ENCODE measurements at places on chromosomes 1 and 21.

DNA sequence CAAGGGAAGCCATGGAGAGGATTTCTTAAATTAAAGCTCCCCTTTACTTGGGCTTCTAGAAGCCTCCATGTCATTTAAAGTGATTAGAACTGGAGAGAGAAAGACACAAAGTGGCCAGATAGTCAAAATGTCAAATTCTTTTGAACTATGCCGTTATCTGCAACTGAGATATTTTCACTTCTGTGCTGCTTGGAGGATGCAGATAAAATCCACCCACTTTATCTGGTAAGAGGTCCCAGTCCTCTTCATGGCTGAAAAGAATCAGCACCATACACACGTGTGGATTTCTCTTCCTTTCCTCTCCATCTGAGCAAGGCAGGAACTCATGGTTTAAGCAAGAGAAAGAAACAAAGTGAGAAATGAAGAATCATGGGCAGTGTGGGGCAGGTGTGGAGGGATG lies 276.9 kb upstream of the RUNX1 start:
- no peak for DNase-seq

DNA sequence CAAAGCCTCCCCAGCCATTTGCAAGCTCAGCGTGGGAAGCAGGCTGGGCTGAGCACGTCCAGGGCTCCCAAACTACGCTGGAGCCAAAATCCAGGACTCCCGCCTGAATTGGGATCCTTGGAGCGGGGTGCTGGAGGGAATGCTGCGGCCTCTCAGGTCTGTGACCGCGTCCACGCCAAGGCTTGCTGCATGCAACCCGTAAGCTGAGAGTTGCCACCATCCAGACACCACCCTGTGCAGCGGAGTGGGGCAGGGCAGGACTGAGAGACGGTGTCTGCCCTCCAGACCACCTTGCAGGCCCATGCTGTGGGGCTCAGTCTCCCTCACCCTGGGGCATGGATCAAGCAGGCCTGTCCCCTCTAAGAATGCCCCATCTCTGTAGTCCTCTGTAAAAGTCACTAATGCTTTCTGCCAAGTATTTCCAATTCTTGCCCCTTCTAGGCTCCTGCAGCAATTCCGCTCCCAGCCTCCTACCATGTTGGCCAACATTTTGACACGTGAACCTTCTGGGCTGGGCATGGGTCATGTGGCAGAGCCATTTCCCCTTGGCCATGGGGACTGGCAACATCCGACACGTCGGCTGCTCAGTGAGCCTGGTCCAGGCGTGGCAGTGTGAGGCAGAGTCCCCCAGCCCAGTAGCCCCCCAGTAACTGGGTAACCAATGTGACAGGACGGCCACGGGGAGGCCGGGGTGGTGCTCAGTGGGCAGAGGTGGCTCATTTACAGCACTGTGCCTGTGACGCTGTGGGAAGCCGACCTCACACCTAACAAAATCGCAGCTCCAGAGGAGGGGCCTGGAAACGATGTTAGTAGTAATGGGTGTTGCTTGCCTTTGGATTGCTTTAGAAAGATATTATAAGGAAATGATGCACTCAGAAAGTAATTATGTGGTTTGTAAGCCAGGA lies 57.9 kb upstream of the PDE9A start:
- DNase-seq: no peak

DNA sequence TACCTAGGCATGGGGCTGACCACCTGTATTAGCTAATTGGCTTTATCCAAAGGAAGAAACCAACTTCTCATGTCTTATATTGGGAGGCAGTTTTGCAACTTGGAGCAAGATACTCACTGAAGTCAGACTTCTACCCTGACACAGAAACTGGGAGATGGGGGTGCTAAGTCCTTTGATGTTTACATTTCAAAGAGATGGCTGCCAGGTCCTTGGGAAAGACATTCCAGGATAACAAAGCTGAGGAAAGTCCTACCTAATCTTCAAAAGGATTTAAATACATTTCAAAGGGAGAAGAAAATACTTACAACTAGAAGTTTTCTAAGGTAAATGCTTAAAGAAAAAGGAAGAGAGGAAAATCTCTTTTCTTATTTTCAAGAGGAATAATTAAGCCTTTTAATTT lies 62.1 kb downstream of the FH start:
- no peak for DNase-seq

- DNase-seq: no peak
Measured at GRCh38 chr1:9822897-9823692, 670 bp downstream of the CLSTN1 start.

DNA sequence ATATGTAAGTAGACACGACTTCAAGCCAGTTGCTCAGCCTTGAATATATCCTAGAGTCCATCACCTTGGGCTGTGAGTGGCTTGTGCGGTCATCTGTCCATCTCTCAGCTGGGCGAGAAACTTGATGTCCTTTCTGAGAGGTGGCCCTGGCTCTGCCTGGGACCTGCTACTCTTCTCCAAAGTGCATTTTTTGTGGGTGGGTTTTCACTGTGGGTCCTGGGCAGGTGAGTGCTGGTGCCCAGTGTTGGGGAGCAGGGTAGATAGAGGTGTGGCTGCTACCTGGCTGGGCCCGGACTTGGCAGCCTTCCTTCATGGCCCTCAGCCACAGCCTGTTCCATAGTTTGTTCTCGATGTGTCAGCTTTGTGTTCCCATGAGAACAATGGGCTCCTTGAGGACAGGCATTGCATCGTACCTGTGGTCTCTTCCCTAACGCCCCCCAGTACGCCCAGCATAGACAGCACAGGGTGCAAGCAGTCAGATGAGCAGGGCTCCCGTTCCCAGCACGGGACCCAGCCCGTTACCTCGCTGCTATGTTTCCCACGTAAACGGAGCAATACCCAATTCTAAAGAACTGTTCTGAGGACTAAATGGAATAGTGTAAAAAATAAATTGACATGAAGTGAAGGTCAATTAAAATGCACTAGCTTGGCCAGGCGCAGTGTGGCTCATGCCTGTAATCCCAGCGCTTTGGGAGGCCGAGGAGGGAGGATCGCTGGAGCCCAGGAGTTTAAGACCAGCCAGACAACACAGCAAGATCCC lies 877 bp upstream of the SLX9 start:
- no peak for DNase-seq

- no peak for DNase-seq
Measured at GRCh38 chr1:36207339-36207738, 16.9 kb upstream of the THRAP3 start.

DNA sequence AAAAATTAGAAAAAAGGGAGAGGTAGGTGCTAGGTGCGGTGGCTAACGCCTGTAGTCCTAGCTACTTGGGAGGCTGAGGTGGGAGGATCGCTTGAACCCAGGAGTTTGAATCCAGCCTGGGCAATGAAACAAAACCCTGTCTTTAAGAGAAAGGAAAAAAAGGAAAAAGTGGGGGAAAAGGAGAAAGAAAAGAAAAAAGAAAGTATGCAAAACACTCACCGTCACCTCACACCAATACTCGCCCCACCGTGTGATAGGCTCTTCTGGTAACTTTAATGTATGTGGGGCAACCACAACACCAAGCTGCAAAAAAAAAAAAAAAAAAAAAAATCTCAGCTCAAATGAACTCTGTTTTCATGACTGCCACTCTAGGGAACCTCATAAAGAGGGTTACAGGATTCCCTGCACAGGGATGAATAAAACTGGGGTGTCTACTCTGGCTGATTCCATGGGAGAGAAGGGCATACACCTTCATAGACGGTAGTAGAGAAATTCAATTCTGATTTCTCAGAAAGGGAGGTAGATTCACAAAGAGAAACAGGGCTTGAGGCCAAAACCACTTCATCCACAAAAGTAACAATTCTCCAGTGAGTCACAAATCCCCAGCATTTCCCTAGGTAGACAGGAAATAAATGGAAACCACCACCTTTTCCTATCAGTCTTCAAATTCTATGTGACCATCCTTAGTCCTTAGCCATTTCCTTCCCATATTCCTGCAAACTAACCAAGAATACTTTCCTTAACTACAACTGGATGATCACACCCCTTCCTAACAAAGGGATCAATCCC lies 2.5 kb downstream of the MRPL9 start:
- no peak for DNase-seq

- no peak for DNase-seq
Measured at GRCh38 chr1:118751166-118751565, 237.0 kb downstream of the TBX15 start.

- no peak for DNase-seq
Measured at GRCh38 chr1:151405187-151405951, 6.0 kb downstream of the PSMB4 start.

DNA sequence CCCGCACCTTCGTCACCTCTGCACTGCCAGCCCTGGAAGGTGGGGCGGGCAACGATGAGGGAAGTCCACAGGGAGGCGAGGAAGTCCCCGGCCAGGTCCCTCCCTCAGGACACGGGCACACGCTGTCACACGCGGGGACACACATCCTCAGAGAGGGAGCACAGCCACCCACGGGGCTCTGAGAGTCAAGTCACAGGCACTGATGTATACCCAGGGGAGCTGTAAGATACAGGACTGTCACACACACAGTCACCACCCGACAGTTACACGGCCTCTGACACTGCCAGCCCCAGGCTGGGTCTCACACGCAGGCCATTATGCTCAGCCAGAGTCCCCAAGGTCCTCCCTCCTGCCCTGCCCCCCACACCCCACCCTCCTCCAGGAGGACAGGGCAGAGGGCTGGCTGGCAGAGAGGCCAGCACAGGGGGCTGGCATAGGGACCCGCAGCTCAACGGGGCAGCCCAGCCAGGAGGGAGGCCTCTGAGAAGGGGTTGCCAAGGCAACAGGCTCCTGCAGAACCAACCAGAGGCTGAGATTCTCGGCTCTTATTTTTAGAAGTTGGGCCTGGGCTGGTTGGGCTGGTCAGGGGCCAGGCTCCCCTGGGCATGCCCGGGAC lies 17.7 kb upstream of the ADGRB2 start:
- DNase-seq: no peak

DNA sequence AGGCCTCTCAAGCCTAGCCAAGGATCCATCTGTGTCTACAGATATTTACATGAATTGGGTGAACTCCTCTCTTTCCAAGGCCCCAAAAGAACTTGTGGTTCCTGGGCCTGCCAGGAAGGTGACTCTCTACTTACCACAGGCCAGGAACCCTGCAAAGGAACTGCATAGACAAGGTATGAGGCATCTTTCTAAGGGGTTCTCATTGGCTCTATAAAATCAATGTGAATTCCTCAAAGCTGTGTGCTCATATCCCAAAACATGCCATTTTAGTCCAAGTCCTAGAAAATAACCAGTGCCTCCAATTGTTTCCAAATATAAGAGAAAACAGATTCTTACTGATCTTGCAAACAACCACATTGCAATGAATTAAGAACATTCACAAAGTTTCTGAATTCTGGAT lies 39.9 kb upstream of the RGL1 start:
- no peak for DNase-seq

DNA sequence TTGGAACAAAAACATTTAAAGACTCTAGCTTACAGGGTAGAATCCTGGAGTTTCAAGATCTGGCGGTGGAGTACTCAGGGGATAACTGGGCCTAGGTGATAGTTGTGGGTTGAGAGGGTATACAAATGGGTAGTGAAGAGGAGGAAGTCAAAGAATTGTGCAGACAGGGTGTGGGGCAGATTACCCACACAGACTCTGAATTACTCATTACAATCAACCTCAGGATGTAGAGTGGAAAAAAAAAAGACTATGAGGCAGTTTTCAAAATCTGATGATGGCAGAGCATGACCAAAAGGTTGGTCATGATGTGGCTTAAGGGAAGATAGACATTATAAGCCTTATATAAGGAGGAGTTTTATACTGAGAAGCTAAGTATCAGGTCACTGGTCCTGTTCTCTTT lies 44.1 kb upstream of the GLIS1 start:
- no peak for DNase-seq

- no peak for DNase-seq
Measured at GRCh38 chr1:233614173-233614742, 352 bp downstream of the KCNK1 start.

DNA sequence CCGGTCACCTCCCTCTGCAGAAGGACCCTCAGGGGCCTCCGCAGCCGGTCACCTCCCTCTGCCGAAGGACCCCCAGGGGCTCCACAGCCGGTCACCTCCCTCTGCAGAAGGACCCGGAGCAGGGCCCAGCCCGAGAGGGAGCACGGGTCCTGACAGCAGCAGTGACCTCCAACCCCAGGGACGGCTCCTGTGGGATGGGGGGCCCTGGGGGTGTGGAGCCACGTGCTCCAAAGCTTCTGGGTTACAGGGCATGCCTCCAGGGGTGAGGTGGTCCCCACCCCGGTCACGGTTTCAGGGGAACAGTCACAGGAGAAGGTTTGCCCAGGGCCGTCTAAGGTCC lies 40.3 kb downstream of the SLC19A1 start:
- no peak for DNase-seq

GRCh38 chr1:200039849-200040474 lies 12.5 kb downstream of the NR5A2 start:
- DNase-seq: no peak

GRCh38 chr1:194155962-194156361 lies 969.5 kb upstream of the B3GALT2 start:
- DNase-seq: no peak

GRCh38 chr1:30420519-30421050 lies 302.8 kb downstream of the MATN1 start:
- DNase-seq: no peak

- no peak for DNase-seq
Measured at GRCh38 chr21:24027396-24027795, 1579.9 kb downstream of the MRPL39 start.

DNA sequence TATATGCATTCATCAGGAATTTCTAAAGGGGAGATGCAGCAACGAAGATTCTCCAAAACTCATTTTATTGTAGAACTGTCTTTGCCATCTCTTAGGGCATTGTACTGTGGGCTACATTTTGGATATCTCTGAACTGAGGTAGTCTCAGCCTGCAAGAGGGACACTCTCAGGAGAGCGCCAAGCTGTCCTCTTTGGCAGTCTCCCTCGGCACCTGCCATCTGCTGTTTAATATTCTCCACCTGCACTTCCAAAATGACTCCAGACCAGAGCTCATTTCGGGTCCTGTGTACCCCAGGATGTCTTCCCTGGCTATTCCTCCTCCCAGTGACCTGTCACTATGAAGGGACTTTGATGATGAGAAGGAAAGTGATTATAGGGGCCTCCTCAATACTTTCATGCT lies 356.3 kb upstream of the C1orf174 start:
- no peak for DNase-seq

- DNase-seq: no peak
Measured at GRCh38 chr1:167293057-167293456, 72.4 kb downstream of the POU2F1 start.

DNA sequence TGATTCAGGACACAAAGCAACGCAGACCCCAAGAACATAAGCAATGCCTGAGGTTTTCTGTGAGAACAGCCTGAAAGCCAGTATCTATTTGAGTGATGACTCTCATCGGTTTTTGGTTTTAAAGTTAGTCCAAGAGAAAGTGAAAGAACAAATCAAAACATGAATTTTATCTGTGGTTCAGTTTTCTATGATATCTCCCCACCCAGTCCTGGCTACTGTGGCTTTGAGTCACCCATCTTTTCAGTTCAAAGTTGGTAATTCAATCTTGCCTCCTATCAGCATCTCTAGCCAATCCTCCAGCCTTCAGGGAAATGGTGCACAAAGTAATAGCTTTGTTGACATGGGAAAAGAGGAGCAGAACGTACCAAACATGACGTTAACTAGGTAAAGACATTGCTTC lies 40.5 kb upstream of the KRTAP19-8 start:
- no peak for DNase-seq

DNA sequence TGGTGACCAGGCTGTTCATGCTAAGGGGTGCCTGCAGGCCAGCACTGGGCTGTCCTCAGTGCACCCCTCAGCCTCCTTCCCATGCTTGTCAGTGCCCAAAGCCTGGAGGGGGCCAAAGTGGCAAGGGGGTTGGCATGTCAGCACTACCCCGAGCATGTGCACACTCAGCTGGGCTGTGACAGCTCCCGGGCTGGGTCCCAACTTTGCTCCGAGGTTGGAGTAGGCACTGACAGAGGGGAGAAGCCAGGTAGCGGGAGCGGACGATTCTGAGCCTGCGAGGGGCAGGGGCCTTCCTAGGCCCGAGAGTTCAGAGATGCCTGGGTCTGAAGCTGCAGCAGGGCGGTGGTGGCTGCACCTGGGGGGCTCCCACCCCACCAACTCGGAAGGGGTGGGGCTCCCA lies 119.0 kb downstream of the MAST2 start:
- no peak for DNase-seq

Measured in activated CD4-positive, alpha-beta T cell treated with anti-CD3 and anti-CD28 coated beads, Interleukin-2, amount 50 U/mL, for 4 hours (primary cell).